ENCODE measurements at places on chromosomes 5 and 9.

- no peak for DNase-seq
Observed at GRCh38 chr5:135988546-135988945, 33.8 kb upstream of the LECT2 start.

GRCh38 chr9:124101215-124101968, 89.8 kb downstream of the LHX2 start:
- no peak for DNase-seq

DNA sequence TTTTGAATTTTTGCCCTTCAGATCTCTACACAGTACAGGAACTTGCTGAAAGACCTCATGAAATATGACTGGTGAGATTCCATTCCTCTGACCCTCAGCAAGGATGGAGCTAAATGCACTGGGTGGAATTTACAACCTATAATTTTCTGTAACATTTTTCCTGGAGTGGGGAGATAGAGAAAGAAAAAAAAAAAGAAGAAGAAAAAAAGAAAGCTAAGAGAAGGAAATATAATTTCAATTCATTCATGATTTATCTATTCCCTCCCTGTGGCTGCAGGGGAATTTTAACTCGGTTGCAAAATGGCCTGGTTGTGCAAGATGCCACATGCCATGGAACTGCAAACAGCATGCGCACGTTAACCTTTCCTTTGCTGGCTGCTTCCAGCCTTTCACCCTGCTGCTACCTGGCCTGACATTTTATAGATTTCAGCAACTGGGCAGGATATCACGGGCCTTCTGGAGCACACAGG, 155.4 kb downstream of the FSTL4 start:
- peak; percentile 85 for DNase-seq

DNA sequence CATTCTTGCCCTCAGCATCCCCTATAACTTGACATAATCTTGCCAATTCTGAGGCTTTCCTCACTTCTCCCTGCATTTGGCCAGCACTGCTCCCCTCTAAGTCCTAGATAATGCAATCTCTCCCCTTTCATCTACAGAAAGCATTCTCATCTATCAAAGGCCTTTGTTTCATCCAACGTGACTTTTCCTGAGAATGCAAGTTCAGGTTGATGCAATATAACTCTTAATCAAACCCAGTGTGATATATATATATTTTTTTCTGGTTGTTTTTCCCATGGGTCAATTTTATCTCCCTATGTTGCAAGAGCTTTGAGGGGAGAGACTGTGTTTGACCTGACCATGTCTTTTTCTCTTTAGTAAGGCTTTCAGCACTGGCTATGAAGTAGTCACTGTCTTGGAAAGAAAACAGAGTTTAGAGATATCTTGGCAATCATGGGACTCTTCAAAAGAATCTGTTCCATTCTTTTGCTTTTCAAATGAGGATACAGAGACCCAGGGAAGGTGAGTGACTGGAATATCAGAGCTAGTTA, 268.6 kb downstream of the TRPM3 start:
- DNase-seq, result no peak

- DNase-seq, result no peak
Observed at GRCh38 chr9:138053996-138054752, 176.6 kb downstream of the CACNA1B start.

DNA sequence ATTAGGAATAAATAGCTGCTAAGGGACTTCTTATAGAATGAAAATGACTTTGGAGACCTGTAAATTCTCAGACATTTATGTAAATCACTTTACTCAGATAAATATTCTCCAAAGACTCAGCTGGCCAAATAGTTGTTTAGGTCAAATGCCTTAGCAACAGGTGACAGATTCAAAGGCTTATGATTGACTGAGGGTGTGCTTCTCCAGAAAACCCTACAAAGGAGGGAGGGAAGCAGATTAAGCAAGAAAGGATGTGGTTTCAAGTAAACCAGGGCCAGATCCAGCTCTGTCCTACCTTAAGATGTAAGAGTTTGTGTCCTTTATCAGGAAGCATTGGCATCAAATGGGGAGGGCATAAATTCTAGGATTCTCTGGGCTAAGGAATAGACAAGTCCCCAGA, 433.0 kb downstream of the TLE1 start:
- no peak for DNase-seq

DNA sequence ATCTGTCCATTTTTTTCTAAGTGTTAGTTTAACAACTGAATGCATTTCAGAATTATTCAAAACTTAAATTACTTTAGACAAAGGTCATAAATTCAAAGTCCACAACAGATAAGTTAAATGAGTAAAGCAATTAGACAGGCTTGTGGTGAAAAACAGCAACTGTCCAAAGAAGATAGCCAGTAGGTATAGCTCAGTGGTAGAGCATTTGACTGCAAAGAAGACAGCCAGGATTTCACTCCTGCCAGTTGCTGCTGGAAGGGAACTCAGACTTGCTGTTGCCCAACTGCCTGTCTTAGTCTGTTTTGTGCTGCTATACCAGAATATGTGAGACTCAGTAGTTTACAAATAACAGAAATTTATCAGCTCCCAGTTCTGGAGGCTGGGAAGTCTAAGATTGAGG, 10.0 kb downstream of the FANCC start:
- no peak for DNase-seq

DNA sequence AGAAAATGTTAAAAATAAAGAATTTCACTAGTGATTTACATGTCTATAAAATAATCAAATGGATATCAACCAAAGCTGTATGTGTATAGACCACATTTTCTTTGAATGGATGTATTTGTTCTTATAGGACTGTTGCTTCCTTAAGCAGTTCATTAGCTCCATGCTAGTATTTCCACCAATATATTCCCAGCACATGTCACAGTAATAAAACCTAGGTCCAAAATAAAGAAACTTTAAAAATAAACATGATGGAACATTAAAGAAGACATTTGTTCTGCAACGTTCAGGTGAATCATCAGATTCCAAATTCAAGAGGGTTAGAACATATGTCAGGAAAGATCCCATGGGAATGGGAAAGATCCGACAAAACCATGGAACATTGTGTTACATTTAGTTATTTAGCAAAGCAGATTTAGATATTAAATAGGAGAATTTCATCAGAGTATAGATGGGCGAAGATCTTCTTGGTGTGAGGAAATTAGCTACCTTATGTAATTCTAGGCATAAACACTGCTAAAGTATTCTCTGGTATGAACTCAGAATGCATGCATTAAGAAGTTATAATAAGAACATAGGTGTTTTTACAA, 490.7 kb downstream of the CDH18 start:
- DNase-seq, result no peak

- DNase-seq, result no peak
Observed at GRCh38 chr5:119390404-119390803, 34.6 kb downstream of the TNFAIP8 start.

GRCh38 chr5:78594610-78595457, 53.7 kb downstream of the LHFPL2 start:
- peak; percentile 99 for DNase-seq

- DNase-seq, result peak; percentile 15
Observed at GRCh38 chr9:112505607-112506006, 19.0 kb downstream of the KIAA1958 start.

DNA sequence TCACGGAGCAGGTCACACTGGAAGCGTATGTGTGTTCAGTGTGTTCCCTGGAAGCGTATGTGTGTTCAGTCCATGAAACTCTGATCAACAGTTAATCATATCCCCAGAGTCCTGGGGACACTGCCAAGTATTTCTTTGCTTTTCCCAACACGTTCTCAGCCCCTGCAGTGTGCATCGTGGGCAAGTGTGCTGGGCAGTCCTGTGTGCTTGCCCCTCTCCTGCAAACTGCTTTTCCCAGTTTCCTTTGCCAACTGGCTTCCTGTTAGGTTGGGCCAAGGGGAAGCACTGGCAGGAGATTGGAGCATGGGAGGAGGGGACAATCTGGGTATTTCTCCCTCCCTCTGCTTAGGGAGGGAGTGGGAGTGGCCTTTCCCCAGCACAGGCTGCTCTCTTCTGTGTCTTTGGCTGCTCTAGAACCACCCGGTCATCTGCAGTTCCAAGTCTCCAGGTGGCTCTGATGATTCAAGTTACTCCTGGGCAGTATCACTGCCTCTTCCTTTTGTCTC, 36.8 kb upstream of the NEK6 start:
- DNase-seq, result peak; percentile 22

DNA sequence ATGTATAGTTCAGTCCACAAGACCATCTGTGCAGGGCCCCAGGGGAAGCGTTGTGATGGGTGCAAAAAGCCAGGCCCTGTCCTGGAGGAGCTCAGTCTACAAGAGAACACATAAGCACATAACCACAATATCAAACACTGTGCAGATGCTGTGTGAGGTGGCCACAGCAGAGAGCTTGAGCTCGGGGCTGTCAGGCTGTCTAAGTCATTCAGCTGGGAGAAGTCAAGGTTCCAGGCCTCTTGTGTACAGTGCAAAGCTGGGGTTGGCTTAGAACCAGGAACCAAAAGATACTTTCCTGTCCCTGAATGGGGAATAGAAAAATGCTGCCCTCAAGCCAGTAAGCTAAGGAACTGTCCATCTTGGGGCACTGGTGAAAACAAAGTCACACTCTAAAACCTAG, 75.0 kb downstream of the PRDM6 start:
- peak; percentile 74 for DNase-seq

- no peak for DNase-seq
Observed at GRCh38 chr9:137750566-137750965, 127.0 kb upstream of the CACNA1B start.

GRCh38 chr5:156004754-156005153, 322.2 kb upstream of the SGCD start:
- DNase-seq, result no peak

- DNase-seq, result no peak
Observed at GRCh38 chr5:11164531-11165294, 403.7 kb upstream of the DAP start.

DNA sequence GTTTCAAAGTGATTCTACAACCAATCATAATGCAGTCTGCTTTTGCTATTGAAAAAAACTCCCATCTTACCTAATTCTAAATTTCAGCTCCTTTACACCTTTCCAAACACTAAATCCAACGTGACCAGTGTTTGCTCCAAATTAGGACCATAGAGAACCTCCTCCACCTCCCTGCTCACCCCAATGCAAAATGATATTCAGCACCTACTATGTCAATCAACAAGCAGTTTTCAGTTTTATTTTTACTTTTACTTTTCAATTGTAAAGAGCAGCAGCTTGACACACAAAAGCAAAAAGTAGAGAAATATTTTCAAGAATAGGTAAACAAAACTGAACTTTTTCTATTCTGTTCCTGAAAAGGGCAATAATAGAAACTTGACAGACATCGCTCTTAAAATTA, 3.4 kb downstream of the FAM13B start:
- DNase-seq, result no peak

DNA sequence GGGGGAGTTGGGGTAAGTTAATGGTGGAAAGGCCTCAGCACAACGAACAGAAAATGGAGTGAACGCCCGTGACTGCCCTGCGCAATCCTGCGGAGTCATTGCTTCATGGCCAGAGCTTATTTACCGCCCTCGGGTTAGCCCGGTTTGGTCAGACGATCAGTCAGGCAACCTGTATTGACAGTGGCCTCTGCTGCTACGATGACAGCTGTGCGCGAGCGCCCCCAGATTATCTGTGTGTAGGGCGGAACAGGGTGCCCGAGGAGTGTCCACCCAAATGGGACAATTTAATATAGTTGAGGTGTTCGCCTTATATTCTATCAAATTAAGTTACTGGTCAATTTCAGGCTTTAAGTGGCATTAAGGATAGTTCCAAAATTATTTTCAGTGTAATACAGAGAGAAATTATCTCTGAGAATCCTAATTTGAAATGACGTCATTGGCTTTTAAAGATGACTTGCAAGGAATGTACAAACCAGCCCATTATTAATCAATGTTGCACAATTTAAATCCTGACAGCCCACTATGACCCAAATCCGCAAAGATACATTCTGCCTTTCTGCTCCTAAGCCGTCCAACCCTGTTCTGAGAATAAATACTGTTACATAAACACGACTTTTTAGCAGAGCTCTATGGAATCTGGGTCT, 879 bp upstream of the UBQLN1 start:
- peak; percentile 78 for DNase-seq

- DNase-seq, result no peak
Observed at GRCh38 chr5:126464959-126465358, 41.8 kb downstream of the GRAMD2B start.

GRCh38 chr5:177508837-177509236, 789 bp downstream of the DOK3 start:
- DNase-seq, result no peak

- DNase-seq, result peak; percentile 94
Observed at GRCh38 chr9:114611516-114612271, 603 bp downstream of the TMEM268 start.

DNA sequence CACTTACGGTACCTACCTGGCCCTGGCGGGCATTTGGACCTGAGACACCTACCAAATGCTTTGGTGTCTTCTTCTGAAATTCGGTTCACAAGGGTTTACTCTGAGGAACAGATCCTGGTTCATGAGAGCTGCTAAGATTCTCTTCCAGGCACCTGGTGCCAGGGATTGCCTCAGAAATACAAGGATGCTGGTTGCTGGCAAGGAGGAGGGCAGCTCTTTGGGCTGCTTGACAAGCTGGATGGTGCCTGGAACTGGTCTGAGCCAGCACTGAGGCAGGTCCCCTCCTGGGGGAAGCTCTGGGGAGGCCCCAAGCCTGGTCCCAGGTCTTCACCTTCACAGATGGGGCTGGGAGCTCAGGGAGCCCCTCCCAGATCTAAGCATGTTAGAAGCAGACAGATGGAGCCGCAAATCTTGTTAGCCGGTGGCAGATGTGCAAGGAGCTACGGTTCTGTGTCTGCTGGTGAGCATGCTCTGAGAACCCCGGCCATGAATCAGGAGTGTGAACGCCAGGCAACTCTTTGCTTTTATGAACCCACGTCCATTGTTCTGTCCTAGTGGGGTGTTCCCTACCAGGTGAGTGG, 16.3 kb downstream of the FABP6 start:
- no peak for DNase-seq

DNA sequence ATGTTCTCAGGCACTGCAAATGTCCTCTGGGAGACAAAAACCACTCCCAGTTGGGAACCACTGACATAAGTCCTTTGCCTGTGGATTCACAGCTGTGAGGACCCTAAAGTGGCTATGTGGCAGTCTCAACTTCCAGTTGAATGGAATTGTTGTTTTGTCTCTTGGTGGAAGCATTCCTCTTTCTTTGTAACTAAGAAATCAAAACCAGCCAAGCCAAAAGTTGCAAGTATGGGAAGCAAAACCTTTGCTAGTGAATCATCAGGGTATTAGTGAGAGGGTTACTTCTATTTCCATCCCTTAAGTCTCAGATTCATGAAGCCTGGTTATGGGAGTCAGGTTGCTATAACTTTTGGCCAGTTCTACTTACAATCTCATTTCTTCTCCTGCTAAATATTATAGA, 49.8 kb upstream of the RPS23 start:
- DNase-seq, result no peak

DNA sequence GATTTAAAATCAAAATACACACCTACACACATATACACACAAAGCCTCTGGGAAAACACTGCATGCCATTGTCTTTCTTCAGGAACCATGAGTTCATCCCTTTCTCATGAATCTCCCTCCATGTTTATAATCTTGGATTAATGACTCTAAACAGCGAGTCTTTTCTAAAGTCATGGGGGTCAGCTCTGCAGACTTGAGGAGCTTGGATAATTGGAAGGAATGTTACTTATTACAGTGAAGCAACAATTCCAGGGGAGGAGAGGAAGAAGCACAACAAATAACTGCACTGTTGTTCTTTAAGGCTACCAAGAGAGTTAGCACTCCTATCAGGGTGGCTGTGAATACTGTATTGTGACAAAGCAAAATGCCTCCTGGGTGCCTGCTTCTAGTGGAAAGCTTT, 444.7 kb downstream of the ANXA1 start:
- DNase-seq, result peak; percentile 49

- DNase-seq, result no peak
Observed at GRCh38 chr5:1731091-1731639, 68.5 kb downstream of the MRPL36 start.
